Left renal cortex interstitium (tissue), 4 donors: ENCODE measurements at places on chromosomes 5 and 9. TPM values are rescaled to one million over a fixed set of nuclear protein-coding genes. Genes with fewer than 3 reads are reported as not detected.

The TEX53 gene
- polyA plus RNA-seq = not detected

The SNAPC3 gene
- 60.0 TPM for polyA plus RNA-seq

The SEMA4D gene
- polyA plus RNA-seq = 48.9 TPM

The C7 gene
- 216 TPM for polyA plus RNA-seq

The DPH7 gene
- polyA plus RNA-seq = 74.0 TPM

The PCDHB3 gene
- 3.0 TPM for polyA plus RNA-seq

The NEUROG1 gene
- not detected for polyA plus RNA-seq

The HTR1A gene
- polyA plus RNA-seq = not detected

The PTGR1 gene
- polyA plus RNA-seq = 168 TPM

The SLC30A5 gene
- polyA plus RNA-seq = 73.6 TPM

The GFPT2 gene
- 5.0 TPM for polyA plus RNA-seq

The PCDHA9 gene
- not detected for polyA plus RNA-seq

The CDH6 gene
- 57.9 TPM for polyA plus RNA-seq

The IFNW1 gene
- not detected for polyA plus RNA-seq

The HMMR gene
- polyA plus RNA-seq = 21.5 TPM

The MAP1B gene
- 12.3 TPM for polyA plus RNA-seq

The SHOC1 gene
- 0.78 TPM for polyA plus RNA-seq

The BAAT gene
- polyA plus RNA-seq = 0.05 TPM

The FABP6 gene
- polyA plus RNA-seq = not detected

The ANKRD18B gene
- 1.1 TPM for polyA plus RNA-seq

The C9 gene
- 0.26 TPM for polyA plus RNA-seq

The PCDHGA9 gene
- polyA plus RNA-seq = 5.2 TPM

The ANGPTL2 gene
- 12.9 TPM for polyA plus RNA-seq
